ENCODE measurements at places on chromosomes 11 and 22.
A peak's percentile ranks its signal among the peaks of the same experiment; 100 is the strongest.

DNA sequence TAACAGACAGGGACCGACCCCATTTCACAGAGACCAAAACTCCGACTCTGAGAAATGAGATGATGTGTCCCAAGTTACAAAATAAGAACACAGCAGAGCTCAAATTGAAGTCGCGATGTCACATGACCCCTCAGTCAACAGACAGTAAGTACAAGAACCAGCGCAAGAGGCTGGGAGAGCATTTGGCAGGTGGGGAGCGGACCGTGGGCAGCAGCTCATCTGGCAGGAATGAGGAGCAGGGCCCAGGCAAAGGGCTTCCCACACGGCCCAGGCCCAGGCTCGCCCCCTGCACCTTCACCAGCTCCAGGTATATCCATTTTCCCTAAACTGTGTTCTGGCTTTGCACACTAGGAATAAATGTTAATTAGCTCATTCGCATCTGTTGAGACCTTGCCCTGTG is 34.3 kb downstream of the SCUBE1 start:
- no peak for DNase-seq

DNA sequence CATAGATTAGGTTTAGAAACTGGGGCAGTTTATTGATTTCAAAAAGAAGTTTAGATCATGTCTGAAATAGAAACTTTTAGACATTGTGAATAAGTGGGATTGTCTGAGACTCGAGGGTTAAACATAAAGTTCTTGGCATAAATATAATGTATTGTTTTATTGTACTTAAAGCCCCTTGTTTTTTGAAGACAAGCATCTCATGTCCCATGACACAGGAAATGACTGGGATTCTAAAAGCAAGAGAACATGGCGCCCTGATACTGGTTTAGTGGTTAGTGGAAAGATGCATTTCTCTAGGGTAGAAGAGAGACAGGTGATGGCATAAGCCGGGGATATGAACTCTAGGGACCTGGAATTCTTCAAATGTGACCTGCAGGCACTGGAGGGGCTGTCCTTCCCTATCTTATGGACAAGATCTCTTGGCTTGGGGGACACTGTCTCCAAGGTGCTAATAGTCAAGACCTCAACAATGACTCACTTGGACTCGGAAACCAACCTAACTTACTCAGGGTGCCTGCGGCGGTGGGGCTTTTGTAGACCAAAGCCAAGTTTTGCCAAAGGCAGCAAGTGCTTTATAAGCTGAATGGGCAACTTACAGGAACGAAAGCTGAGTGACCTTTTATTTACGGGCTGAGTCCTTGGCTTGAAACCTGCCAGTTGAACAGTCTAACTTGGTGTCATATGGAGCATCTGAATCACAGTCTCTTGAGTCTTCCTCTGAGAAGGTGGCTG is 48.2 kb downstream of the UBASH3B start:
- DNase-seq = no peak

GRCh38 chr11:89358761-89359160 is 132.4 kb downstream of the NOX4 start:
- DNase-seq = no peak

- DNase-seq = no peak
Measured at GRCh38 chr22:31259798-31260473, 32.4 kb downstream of the PIK3IP1 start.

GRCh38 chr11:47393163-47394049 is 15.0 kb upstream of the SLC39A13 start:
- no peak for DNase-seq

DNA sequence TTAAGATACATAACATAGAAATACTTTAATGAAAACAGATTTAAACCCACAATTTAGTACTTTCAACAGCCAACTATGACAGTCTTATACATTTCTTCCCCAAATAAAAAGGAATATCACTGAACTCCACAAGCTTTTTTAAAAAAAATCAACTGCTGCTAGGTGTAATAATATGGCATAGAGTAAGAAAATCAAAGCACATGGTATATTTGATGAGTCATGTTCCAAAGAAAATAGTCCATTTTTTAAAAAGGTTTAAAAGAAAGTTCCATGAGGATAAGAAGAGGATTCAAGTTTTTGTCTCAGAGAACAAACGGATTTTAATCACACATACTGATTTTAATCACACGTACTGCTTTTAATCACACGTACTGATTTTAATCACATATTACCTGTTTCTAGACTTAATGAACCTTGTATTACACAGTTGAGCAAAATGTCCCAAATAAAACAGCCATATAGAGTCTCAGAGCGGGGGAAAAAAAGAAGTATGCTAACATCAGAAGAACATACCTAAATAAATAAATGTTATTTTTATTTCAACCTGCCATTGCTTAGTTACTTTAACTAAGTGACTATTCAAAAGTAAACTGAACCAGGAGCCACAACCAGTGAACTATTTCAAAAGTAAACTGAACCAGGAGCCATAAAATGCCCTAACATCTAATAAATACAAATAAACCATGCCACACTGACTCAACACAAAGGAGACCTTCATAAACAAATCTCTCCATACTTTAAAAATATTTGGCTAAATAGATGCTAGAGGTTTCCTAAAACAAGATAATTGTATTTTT is 198.4 kb downstream of the SBF2 start:
- DNase-seq = no peak

GRCh38 chr22:46657655-46657953 is 37.4 kb downstream of the GRAMD4 start:
- no peak for DNase-seq

DNA sequence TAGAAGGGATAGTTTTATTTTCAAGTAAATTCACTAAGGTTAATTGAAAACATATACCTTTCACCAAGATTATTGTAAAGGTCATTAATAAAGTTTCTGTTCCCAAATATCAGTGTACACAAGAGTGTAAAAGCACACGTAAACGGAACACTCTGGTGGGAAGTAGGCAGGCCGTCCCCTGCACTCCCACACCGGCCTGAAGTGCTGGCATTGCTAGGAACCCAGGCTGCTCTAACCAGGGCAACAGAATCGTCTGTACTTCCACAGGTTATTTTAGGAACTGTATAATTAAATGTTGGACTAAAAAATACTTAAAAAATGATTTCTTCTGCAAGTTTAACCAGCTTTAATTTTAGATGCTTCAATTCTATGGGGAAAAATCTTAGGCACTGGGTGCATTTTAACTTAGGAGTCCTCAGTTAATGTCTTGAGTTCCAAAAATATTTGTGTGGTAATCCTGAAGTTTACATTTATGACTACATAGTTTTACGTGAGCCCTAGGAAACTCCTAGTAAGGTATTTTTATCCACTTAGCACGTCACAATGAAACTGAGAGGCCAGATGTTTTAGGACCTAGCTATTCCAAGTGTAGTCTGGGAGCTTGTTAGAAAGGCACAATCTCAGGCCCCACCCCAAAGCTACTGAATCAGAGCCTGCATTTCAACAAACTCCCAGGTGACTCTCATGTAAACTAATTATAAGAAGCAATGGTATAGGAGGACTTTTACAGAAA is 31.2 kb downstream of the KMT5B start:
- DNase-seq = no peak

DNA sequence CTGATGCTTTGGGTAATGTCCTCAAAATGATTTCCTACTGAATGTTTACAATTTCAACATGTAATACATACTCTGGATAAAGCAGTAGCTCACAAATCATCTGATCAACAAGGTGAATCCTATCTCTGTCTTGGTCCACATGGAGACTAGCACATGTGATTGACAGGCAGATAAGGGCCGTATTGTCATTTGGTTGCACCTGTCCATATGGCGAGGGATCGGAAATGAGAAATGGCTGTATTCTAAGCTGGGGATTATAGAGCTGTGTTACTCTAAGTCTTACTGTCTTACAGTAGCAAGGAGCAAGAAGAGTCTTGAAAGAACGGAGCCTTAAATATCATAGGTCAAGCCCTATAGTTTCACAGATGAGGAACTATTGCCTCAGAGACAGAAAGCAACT is 55.7 kb downstream of the APIP start:
- DNase-seq = peak; percentile 68
